DMS79 treated with DMSO at 0.1 percent for 48 hours (cell line): ENCODE measurements at places on chromosomes 7 and 10.

DNA sequence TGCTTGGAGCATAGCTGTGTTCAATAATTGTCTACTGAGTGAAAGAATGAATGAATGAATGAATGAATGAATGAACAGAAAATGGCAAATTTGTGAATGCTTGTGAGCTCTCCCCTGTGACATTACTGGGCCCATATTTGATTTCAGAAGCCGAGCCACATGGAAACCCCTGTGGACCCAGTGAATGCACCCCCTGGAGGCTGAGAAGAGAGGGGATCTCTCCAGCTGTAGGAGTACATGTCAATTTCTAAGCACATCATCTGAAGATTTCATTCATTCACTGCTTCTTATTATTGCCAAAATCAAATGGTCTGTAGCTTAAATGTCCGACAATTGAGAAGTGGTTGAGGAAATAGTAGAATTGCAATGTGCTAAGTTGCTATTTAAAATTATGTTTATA is 58.3 kb upstream of the DOCK1 start:
- DNase-seq = no peak

DNA sequence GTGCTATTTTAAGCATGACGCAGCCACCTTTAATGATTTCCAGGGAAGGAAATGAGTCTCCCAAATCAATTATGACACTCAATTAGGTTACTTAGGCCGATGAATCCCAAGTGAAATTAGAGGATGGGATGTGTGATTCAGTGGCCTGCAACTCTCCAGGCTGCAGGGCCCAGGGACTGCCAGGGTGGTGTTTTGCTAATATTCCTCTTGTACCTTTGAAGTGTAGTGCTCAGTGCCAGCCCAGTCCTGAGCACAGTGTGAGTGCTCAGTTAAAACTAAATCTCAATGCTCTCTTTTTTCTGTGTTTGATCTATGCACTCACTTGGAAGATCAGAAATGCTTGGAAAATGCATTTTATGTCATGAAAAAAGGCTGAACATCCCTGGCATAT is 51.6 kb downstream of the SEM1 start:
- DNase-seq = no peak

DNA sequence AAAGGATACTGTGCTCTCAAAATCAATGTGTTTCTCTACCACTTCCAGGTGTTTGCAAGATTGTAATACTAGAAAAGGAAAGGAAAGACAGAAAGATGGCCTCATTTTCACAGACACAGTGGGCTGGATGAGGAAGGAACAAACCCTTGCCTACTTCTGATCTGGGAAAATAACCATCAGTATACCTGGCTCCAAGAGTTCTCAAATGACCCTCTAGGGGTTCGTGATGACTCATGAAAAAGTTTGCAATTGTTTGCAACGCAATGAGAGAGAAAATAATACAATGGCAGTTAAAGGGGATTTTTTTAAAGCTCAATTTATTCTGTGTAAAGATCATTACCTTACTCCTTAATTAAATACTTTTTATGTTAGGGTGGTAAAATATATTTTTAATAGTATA is 197.6 kb upstream of the INHBA start:
- DNase-seq = no peak

DNA sequence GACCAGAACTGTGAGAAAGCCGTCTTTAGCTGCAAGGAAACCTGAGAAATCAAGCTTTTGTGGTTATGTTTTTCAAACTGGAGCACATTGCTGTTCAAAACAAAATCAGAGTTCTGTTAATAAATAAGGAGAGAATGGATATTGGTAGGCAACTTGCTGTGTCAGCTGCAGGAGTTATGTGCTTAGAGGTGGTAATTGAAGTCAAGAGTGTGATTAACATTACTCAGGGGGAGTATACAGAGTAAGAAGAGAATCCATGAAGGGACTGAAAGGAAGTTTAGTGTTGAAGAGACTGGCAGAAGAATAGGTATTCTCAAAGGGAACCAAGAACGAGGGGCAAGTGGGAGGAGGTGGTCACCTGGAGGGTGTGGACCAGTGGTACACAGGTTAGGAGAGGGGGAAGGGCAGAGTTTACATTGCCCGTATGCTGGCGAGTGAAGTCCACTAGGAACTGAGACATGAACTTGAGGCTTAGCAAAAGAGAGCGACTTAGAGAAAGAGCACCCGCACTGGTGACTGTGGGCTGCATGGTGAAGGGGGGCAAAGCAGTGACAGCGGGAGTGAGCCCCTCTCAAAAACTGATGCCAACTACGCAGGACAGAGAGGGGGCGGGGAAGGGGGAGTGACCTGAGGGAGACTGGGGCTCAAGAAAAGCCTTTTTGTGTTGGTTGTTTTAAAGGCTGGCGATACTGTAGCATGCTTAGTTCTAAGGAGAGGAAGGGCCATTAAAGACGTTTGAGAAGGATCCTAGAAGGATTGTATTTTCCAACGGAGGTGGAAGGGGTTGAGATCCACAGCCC is 80.0 kb downstream of the SDK1 start:
- no peak for DNase-seq

DNA sequence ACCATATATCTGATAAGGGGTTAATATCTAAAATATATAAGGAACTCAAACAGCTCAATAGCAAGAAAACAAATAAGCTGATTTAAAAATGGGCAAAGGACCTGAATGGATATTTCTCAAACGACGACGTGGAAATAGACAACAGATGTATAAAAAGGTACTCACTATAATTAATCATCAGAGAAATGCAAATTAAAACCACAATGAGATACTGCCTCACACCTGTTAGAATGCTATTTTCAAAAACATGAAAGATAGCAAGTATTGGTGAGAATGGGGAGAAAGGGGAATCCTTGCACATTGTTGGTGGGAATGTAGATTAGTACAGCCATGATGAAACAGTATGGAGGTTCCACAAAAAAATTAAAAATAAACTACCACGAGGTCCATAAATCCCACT is 163.2 kb downstream of the DKK1 start:
- no peak for DNase-seq

- DNase-seq = no peak
Measured at GRCh38 chr7:106347229-106347833, 62.5 kb upstream of the NAMPT start.

GRCh38 chr10:114711176-114711868 is 53.2 kb upstream of the ABLIM1 start:
- DNase-seq = peak; percentile 20

GRCh38 chr10:95240811-95241210 is 46.8 kb downstream of the ACSM6 start:
- DNase-seq = no peak

GRCh38 chr7:12239806-12240205 is 28.7 kb downstream of the TMEM106B start:
- DNase-seq = no peak

GRCh38 chr7:118755067-118755625 is 530.6 kb downstream of the ANKRD7 start:
- no peak for DNase-seq
